ENCODE measurements at places on chromosomes 4 and X.

DNA sequence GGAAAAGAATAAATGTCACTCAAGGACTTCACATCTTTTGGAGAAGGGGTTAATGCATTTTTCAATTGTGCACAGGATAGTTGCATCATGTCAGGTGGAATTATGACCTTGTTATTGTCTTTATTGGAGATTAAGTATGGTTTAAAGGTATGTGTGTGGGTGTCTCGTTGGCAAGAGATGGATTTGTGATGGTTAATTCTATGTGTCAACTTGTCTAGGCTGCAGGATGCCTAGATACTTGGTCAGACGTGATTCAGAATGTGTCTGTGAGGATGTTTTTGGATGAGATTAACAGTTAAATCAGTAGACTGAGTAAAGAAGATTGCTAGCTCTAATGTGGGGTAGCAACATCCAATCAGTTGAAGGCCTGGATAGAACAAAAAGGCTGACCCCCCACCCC lies 42.2 kb upstream of the HSD17B10 start:
- no peak for DNase-seq

DNA sequence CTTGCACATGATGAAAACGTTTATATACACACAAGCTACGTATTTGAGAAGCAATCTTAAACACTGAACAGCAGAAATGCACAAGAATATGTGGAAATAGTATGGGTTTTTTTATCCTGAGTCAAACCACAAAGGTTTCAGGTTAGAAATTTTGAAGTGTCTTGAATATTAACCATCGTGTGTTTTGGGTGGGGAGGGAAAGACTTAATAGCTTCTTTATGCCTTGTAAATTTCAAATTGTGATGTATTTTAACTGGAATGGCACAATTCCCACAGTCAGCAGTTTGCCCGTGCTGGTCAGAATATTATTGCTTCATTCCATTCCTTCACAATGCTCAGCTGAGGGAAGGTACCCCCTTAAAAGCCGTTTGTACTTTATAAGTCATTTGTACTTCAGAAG lies 67.4 kb upstream of the WDR1 start:
- no peak for DNase-seq

- DNase-seq: no peak
Observed at GRCh38 chrX:1147611-1148515, 64.6 kb downstream of the CRLF2 start.

DNA sequence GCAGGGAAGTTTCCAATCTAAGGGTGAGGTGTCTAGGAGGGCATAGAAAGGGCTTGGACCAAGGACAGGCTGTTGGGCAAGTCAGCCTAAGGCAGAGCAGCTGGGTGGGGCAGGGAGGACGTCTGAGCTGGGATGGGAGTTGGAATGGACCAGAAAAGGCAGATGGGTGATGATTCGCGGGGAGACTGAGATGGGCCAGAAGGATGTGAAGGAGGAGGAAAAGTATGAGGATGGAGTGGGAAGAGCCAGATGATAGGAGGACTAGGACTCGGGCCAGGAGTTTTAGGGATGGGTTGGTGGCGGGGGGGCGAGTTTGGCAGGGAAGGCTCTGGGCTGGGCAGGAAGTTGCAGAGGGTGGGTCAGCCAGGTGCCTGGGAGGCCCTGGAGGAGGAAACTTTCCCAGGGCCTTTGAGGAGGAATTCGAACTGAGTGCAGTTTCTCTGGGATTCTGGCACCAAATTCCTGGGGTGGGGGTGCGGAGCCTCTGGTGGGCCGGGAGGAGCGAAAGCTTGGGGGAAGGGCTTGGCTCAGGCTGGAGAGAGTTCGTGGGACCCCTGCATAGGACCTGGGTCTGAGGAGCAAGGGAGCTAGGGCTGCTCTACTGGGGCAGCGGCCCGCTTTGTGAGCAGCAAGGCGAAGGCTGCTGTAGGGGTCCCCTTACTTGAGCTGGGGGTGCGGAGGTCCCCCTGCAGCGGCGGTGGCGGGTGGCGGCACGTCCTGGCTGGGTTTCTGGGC lies 8.7 kb upstream of the TIMP1 start:
- DNase-seq: no peak

DNA sequence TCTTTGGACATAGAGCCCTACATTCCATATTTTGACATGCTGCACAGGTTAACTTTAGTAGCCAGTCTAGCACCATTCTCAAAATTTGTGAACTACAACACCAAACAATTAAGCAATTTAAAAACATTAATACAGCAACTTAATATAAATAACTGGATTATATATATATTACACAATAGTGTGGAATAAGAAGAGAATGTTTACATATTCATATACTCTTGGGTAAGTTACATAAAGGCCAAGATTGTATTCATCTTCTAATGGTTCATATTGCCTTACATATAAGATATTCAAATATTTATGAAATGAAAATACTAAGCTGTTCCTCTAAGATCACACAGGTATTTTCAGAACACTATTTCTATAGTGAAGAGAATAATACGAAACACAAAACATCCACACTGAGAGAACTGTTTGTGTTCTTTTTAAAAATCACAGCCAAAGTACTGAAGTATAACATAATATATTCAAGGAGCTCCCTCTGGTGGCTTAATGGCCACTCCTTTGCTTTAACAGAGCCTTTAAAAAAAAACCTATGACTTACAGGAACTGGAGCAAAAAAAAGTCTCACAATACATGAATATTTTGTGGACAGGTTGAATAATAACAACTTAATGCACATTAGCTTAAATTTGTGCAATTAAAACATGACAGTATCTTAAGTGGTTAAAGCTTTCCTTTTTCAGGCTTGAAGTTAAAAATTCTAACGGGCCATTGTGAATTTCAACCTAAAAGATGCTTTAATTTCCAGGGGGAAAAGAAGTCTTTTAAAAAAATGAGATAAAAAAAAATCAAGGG lies 46.2 kb downstream of the NEK1 start:
- peak; percentile 56 for DNase-seq

- peak; percentile 74 for DNase-seq
Observed at GRCh38 chr4:76381986-76382385, 39.0 kb downstream of the CCDC158 start.

DNA sequence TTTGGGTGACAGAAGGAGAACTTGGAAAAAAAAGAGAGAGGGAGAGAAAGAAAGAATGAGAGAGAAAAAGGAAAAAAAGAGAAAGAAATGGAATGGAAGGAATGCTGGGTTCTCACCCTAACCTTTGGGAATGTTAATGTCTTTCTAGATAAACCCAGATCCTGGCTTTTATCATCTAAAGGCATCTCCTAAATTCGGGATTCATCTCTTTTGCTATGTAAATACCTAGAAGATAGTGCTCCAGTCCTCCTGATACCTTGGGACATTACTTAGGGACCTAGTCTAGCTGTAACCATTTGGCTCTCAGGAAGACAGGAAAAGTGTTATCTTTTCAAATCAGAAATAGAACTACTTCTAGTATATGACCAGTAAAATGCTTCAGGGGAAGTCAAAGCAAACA lies 15.8 kb upstream of the SPCS3 start:
- DNase-seq: no peak

DNA sequence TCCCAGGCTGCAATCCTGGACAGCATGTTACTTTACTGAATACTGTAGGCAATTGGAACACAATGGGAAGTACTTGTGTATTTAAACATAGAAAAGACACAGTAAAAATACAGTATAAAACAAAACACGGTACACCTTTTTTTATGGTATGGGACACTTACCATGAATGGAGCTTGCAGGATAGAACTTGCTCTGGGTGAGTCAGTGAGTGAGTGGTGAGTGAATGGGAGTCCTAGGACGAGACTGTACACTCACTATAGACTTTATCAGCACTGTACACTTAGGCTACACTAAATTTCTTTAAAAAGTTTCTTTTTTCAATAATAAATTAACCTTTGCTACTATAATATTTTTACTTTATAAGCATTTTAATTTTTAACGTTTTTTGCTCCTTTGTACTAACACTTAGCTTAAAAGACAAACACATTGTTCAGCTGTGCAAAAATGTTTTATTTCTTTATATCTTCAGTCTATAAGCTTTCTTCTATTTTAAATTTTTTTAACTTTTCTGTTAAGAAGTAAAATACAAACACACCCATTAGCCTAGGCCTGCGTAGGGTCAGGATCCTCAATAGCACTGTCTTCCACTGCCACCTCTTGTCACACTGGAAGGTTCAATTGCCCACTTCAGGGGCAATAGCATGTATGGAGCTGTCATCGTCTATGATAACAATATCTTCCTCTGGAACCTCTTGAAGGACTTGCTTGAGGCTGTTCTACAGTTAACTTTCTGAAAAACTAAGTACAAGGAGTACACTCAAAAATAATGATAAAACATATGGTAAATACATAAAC lies 293.5 kb upstream of the FSTL5 start:
- no peak for DNase-seq

GRCh38 chrX:68746988-68747387 lies 81.8 kb upstream of the EFNB1 start:
- no peak for DNase-seq

DNA sequence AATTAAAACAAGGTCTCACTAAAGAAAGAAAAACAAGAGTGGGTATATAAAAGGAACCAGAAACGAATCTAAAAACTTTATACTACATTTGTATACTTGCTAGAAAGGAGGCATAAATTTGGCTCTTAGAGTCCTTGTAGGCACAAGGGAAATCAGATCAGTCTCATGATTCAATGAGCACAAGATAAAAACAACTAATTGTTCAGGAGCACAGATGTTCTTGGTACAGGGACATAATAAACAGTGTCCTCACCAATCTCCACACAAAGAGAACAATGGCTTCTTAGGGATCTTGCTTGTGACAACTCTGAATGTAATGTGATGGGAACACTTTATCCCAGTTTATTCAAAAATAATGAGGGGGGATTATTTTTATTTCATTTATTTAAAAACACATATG lies 28.3 kb downstream of the TMEM144 start:
- DNase-seq: no peak

DNA sequence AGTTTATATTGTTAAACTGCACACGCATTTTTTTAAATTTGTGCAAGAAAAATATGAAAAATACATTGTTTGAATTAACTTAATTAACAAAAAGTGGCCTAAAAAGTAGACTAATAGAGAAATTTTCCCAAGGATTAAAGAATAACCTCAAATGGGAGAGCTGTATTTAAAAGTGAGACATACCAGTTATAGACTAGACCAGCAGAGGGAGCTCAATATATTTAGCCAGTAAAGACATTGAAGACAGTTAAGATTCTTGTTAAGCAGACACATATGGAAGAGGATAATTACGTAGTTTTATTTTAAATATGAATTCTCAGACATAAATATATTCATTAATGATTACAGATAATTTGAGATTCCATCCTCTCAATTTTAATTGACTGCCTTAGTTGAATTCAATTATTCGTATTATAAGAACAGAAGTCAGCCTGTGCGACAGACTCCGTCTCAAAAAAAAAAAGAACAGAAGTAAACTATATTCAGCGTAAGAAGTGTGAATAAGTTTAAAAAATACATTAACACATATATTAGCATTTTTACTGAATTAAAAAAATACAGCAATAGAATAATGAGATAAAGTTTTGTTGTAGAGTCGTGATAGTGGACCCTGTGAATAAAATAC lies 64.8 kb downstream of the GLRA3 start:
- DNase-seq: peak; percentile 36

- DNase-seq: no peak
Observed at GRCh38 chrX:123121241-123121640, 62.8 kb upstream of the GRIA3 start.

GRCh38 chr4:180333162-180333561 lies 1910.0 kb upstream of the TENM3 start:
- DNase-seq: no peak

DNA sequence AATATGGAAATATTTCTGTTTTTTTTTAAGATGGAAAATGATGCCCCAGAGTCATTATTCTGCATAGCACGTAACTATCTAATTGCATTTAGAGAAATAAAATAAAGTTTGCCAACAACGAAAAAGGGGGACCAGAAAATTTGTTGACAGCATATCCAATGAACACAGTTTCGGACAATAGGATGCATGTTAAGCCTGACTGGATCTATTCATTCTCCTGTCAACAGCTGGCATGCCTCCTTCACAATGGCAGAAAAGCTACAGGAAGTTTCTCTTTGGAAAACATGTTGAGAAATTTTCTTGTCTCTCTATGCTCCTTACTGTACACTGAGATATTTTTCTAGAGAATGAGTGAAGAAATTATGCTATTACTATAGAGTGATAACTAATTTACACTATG lies 262.5 kb downstream of the GRID2 start:
- no peak for DNase-seq

- DNase-seq: no peak
Observed at GRCh38 chrX:130560544-130560943, 158.8 kb downstream of the RBMX2 start.

- no peak for DNase-seq
Observed at GRCh38 chr4:67550857-67551256, 5.6 kb upstream of the CENPC start.

GRCh38 chr4:71713611-71714203 lies 70.2 kb downstream of the GC start:
- DNase-seq: peak; percentile 37

GRCh38 chrX:68175562-68175961 lies 257.7 kb downstream of the OPHN1 start:
- DNase-seq: no peak

- no peak for DNase-seq
Observed at GRCh38 chrX:82591421-82591820, 916.7 kb upstream of the POU3F4 start.

- DNase-seq: no peak
Observed at GRCh38 chr4:110635163-110635865, 12.4 kb upstream of the PITX2 start.

GRCh38 chrX:149848855-149849254 lies 32.1 kb upstream of the MAGEA8 start:
- no peak for DNase-seq

DNA sequence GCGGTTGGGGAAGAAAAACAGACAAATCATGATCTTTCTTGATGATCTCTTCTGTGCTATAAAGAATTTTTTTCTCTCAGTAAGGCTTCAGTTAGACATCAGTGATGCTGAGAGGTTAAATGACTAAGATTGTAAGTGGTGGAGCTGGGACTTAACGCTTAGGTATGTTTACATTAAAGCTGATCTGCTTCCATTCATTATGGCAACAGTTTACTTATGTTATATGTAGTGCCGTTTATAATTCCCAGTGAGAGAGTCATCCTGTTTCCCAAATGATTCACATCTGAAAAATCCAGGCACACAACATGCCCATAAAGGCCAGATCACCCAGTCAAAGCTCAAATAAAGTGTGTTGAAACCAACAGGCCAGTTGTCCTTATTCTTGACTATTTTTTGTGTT lies 50.1 kb downstream of the CENPVL3 start:
- DNase-seq: no peak

DNA sequence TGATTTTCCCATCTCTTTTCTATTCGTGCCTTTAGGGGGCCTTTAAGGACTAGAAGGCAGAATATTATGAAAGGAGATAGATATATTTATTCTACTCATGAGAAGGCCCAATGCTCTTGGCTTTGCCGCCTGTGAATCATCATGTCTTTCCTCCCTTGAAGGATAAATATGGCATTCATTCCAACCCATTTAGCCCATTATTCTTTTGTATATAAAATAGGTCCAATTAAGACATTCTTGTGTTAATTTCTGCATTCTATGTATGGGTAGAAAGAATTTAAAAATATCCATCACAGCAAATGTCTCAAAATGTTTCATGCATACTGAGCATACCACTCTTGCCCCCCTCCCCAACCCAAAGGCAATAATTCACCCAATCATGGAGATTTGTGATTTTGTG lies 115.1 kb downstream of the AFF2 start:
- no peak for DNase-seq

- no peak for DNase-seq
Observed at GRCh38 chr4:61714387-61714911, 514.3 kb downstream of the ADGRL3 start.

Data from suppressor macrophage treated with lipopolysaccharide for 4 hours (primary cell).